Stimulated activated CD8-positive, alpha-beta memory T cell treated with anti-CD3 and anti-CD28 coated beads, Interleukin-4, amount 100 ng/mL, for 1 hour (primary cell): ENCODE measurements at places on chromosomes 6 and 20.

DNA sequence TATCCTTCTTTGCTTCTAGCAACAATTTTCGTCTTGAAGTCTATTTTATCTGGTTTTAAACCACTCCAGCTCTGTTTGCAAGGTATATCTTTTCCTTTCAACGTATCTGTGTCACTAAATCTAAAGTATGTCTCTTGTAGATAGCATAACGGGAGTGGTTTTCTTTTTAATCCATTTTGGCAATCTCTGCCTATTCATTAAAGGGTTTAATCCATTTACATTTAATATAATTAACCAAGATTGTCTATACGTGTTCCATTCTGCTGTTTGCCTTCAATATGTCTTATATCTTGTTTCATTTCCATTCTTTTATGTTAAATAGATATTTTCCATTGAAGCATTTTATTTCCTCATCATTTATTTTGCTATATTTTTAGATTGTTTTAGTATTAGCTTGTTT, 587.9 kb downstream of the C6orf118 start:
- no peak for DNase-seq

DNA sequence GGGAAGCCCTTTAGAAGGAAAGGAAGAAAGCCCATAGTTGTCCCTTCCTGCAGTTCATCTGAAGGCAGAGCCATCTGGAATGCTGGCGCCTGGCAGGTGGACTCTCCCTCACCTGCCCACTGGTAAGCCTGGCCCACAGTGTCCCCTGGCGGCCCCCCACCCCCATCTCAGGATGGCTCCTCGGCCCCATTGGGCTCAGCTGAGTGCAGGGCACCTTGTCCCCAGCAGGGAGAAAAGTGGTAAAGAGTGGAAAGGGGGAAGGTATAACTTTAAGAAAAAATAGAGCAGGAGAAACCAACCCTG, 12.6 kb downstream of the SS18L1 start:
- no peak for DNase-seq

DNA sequence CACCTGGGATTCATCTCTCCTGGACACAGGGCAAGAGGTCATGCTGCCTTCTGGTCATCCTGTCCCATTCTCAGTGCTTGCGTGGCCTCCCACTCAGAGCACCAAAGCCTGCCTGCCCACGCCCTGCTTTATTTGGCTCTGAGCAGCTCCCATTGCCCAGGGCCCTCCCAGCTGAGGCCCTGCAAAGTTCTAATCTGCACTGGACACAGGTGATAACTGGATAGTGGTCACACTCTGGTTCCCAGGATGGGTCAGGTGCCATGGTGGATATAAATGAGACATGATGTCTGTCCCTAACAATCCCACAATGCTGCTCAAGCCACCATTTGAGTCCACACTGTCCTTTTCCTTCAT, 39.5 kb downstream of the CPXM1 start:
- no peak for DNase-seq

- DNase-seq = no peak
Measured at GRCh38 chr20:55576981-55577380, 428.3 kb downstream of the CBLN4 start.

GRCh38 chr6:169935348-169935718, 183.9 kb downstream of the ERMARD start:
- DNase-seq = no peak

GRCh38 chr20:39835130-39835842, 853.8 kb downstream of the MAFB start:
- no peak for DNase-seq

DNA sequence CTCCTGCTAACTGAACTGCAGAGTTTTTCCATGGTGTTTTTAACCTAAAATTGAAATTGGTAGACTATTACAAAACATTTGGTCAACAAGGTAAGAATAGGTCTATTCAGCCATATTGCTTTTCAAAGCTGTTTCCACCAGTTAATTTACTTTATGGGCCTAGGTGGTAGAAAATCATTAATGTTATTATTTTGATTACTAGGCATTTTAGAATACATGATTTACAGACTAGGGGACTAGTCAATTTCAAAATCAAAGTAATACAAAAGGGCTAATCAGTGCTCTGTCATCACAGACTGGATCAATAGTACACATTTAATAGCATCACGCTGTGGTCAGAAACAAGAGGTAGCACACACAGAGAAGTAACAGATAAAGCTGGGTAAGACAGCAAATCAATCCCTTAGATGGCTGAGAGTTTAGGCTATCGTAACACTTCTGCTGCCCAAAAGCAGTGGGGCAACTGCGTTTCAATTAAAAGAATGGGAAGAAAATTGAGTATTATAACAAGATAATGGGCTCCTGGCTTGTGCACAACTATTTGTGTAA, 114.4 kb downstream of the NRSN1 start:
- no peak for DNase-seq

DNA sequence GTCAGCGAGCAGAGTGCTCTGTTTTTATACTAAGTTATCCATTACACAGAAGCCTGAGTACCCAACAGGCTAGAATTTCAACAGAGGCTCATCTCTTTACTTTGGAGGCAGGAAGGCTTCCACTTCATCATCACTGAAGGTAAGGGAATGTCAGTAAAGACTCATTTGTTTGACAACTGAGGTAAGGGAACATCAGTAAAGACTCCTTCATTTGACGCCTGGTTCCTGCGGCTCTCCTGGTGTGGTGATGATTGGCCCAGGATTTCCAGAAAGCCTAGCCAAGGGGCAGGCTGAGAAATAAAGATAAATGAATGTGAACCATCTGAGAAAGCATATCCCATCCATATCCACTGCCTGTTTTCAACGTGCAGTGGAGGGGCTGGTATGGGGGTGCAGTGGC, 244.6 kb upstream of the ECI2 start:
- DNase-seq = no peak

- no peak for DNase-seq
Measured at GRCh38 chr6:122719176-122719575, 60.3 kb upstream of the FABP7 start.

GRCh38 chr6:143562143-143562542, 50.6 kb upstream of the FUCA2 start:
- DNase-seq = no peak

DNA sequence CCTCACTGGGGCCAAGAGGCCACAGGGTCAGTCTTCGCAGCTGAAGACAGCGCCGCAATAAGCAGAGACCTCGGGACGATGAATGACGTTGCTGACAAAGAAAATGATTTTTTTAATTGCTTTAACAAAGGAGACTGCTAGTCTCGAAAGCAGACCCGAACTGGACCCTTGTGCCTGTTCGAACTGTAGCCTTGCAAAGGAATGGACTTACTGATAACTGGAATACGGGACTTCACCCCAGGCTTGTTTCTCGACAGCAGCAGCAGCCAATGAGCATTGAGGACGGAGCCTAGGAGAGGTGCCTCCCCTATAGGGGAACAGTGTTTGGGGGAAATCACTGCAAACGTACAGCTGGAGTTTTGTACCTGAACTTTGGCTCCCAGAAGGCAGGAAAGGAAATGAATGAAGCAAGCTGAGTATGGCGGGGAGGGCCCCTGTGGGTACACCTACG, 1.3 kb upstream of the TAF4 start:
- no peak for DNase-seq

DNA sequence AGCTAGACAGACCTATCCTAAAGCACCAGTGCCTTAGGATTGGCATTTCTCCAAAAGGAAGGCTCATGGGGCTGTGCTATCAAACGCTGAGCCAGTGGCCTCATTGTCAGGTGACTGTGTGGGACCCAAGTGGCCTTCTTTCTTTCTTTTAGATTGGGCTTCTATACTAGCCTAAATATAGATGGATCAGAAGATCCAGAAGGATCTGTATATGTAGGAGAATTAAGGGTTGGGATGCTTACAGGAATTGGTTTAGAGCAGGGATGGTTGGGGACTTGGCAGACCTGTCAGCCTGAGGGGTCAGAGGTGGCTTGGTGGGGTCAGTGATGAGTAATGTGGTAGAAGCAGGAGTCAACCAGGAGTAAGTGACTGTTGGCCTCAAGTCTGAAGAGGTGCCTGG, 14.8 kb downstream of the ABT1 start:
- no peak for DNase-seq

- DNase-seq = no peak
Measured at GRCh38 chr6:38115626-38116008, 296.1 kb downstream of the ZFAND3 start.

GRCh38 chr6:107989166-107990094, 31.4 kb upstream of the SEC63 start:
- no peak for DNase-seq

DNA sequence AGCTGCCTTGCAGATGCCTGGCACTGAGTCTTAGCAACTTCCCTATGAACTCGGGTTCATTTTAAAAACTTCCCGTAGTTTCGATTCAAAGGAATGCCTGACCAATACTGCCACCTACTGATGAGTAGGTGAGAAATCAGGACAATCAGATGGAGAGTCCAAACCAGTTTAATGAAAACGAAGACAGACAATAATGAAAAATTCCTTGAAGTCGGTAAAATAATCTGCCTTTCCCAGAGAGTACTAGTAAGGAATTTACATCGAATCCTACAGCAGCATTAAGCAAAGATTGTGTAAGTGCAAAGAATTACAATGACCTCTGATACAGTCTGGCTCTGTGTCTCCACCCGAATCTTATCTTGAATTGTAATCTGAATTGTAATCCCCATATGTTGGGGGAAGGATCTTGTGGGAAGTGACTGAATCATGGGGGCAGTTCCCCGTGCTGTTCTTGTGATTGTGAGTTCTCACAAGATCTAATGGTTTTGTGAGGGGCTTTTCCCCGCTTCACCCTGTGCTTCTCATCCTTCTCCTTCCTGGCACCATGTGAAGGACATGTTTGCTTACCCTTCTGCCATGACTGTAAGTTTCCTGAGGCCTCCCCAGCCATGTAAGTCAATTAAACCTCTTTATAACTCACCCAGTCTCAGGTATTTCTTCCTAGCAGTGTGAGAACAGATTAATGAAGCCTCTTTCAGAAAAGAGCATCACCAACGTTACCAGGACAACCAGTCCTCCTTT, 134.4 kb downstream of the ARHGAP18 start:
- no peak for DNase-seq

GRCh38 chr6:134520181-134521115, 202.5 kb upstream of the SGK1 start:
- no peak for DNase-seq

DNA sequence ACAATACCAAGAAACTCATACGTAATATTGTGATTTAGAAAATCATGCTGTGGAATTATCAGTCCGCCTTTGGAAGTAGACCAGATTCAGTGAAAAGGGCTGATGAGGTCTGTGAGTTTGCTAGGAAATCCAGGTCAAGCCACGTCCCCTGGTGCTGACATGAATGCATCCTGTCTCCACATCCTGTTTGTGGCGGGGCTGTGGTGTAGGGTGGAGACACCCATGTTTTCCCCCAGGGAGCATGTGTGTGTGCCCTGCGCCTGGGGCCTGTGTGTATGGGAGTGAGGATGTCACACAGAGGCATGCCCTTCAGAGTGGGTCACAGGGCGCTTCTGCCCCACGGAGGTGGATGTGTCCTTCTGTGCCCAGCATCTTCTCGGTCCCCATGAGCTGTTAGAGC, 109.1 kb downstream of the SASH1 start:
- no peak for DNase-seq

DNA sequence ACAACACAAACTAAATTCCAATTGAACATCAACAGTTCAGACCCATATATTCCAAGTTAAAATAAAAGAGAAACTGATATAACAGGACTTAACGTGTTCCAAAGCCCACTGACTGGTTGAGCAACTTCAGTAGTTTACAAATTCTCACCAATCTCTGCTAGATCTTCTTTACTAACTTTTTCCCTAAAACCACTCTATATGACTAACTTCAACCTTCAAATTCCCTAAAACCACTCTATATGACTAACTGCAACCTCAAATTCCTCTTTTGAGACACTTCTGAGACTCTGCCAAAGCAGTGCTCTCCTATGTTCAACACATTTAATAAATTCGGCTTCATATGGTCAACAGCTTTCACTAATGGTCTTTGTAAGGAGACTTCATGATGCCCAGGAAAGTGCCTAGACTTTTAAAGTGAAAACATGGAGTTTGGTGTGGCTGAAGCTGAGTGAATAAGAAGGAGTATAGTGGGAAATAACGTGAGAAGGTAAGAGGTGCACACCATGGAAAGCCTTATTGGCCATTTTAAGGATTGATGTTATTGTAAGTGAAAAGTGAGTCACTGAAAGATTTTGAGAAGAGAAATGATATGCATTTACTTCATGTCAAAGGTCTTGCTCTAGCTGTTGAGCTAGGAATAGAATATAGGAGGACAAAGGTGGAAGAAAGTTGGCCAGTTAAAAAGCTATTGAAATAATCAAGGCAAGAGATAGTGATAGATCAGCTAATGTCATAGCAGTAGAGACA, 134.0 kb upstream of the HCRTR2 start:
- no peak for DNase-seq

DNA sequence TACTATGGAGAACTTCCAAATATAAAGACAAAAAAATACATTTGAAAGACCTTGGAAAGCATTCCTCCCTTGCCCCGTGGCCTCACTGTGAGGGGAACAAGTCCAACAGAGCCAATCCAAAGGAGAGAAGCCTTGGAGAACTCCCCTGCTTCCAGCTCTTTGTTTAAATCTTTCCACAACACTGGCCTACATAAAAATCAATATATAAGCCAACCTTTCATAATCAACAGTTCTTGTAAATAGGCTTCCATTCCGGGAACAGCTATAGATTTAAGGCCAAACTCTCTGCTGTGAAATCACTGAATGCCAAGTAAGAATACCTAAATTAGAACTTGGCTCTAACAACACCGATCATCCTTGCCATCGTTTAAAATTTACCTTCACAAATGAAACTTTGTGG, 242.1 kb downstream of the HACE1 start:
- DNase-seq = no peak

GRCh38 chr20:17530153-17530552, 1.0 kb downstream of the BFSP1 start:
- no peak for DNase-seq

DNA sequence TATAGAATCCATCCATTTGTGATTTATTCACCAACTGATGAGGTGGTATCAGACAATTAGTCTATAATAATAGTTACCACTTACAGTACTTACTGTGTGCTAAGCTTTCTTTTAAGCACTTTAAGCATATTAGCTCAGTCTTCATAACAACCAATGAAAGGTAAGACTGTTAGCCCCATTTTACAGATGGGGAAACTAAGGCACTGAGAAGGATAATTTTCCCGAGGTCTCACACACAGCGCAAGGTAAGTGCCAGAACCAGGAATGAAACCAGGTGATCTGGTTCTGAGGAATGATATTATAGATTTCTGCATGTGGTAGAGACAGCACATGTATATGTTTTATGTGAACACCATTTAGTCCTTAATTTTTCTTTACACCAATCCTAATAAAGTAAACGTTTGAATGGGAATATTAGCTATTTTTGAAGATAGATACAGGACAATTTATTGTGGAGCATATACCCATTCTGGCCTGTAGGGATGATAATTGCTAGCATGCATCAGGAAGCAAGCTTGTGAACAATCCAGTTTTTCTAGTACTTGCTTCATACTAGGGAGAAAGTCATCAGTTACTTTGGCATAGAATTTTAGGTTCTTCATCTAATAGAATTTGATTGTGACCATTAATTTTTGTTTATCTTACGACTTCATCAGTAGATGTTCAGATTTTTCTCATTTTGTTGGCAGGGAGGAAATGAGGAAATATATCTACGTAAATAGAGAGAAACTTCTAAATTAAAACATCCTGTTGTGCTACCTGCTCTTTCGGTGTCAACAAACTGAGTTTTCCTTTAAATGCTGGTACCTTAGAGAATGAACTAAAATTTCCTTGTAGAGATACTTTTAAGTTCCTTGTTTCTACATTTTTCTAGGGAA, 3.0 kb downstream of the YWHAB start:
- DNase-seq = no peak

GRCh38 chr20:40812415-40812925, 123.4 kb upstream of the MAFB start:
- DNase-seq = no peak
